ENCODE measurements at places on chromosomes 2 and 18.

GRCh38 chr2:60857056-60857455 is 24.3 kb upstream of the REL start:
- no peak for DNase-seq

GRCh38 chr2:69914164-69914949 is 552 bp upstream of the MXD1 start:
- DNase-seq = peak; percentile 100

DNA sequence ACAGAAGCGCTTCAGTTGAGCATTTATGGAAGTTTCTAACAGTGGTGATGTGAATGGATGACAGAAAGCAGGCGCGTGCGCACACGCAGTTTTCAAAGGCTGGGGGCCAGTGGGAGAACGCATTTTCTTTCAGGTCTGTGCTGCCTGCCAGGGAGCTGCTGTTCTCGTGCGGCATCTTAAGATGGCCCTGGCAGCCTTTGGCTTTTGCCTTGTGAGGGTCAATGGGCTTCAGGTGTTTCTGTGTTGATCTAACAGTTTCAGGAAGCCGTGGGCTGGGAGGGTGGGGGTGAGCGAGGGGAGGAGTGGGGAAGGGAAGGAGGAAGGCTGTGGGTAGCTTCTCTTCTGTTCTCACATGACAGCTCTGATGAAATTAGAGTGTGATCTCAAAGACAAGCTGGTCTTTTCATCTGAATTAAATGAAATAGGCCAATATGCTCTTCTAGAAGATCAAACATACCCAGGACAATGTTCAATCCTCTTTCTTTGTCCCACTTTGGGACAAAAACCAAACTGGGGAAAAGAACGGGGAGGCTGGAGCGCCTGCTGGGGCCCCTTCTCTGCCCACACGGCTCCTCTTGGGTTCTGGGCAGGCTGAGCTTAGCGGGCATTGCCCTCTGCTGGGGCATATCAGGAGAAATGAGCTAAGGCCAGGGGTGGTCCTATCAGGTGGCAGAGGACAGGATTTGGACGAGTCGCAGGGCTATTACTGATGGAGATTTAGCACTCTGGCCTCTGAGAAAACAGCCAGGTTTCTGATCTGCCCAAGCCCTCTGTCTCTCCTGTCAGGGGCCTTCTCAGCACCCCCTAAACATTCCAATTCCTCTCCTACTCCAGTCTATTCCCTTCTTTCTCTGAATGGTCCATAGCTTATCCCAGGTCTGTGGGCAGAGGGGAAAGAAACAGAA is 126.2 kb upstream of the LGALSL start:
- DNase-seq = peak; percentile 22

DNA sequence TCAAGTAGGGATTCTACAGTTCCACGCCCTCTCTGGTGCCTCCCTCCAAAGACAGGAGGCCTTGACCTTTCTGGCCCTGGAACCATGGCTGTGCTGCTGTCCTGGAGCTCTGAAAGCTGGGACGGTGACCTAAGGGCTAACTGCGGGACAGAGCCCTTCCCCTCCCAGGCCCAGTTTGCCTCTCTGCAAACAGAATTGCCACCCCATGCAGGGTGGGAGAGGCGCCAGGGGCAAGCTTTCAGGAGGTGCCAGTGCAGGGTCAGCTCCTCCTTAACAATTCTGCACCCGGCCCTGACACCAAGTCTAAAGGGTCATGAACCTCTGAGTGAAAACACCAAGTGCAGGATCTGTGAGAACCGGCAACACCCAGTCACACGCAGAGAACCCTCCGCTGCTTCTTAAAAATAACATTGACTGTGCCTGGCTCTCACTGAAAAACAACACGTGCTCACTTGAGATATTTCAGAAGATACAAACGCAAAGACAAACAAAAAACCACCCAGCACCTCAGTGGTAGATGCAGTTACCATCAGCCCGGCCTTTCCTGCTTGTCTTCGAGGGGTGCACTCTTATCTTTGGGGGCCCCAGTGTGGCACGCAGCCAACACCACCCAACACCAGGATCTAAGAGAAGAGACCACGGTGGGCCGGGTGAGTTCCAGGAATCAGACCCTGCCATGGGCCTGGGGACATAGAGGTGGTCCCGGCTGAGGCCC is 1.1 kb upstream of the SNED1 start:
- no peak for DNase-seq

DNA sequence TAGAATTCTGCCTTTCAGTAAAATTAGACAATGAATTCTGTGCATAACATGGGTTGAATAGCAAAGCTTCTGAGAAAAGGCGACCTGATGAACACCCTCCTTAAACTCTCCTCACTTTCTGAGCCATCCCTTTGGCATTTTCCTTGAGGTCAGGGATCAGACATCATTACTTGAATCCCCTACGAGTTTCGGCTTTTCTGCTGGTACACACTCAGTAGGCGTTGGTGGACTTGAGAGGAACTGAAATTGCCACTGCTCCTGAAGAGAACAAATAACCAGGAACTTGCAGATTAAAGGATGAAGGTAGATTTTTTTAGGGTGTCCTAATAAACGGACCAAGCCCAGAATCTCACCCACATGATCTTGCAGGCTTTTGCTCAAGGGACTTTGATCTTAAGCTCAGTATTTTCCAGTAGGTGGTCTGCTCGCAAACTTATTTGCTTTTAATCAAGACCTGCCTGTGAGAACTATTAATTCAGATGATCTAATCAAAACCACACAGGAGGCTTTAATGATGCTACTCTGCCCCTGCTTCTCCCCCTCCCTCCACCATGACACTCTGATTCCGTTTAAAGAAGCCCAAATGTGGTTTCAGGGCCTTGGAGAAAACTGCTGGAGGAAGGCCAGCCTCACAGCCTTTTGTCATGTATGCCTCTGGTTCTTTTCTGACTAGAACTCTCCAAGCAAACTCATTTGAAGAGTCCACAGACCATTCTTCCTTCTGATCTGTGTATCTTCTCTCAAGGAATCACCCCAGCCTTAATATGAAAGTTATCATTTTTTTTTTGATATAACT is 124.9 kb downstream of the PRKCE start:
- DNase-seq = no peak

GRCh38 chr2:129813404-129813803 is 166.1 kb upstream of the RAB6C start:
- DNase-seq = peak; percentile 43

- no peak for DNase-seq
These were observed 100.2 kb downstream of the CCBE1 start for GRCh38 chr18:59597049-59597448.

DNA sequence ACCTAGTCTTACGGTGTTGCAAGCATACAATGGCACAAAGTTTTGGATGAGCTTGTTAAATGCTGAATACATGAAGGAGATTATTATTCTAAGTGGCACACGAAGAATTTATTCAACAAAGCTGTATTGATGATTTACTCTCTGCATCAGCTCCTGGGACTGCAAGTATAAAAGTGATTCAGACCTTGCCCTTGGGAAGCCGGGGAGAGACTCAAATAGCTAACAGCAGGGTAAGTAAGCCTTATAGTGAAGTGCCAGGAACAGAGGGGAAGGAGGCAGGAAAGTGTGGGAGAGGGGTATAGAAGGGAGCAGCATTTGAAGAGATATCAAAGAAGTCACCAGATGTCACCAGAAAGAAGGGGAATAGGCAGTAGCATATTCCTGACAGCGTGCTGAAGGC is 115.4 kb downstream of the MCFD2 start:
- DNase-seq = no peak

DNA sequence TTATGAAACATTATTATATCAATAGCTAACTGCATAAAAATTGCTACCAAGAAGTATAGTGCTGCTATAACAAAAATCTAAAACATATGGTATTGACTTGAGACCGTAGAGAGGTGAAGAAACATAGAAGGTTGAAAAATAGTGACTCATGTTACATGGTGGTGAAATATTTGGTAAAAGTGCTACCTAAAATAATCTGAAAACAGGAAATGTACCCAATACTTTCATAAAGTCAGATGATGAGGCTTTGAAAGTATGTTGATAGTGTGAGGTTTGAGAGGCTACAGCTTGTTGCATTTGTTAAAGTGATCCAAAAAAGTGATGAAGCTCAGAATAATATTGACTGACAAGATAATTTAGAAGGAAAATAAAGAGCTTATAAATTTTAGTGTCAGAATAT is 718.7 kb upstream of the SLC8A1 start:
- no peak for DNase-seq

- peak; percentile 91 for DNase-seq
These were observed 1232.3 kb upstream of the ZEB2 start for GRCh38 chr2:145752091-145752806.

- no peak for DNase-seq
These were observed 1.6 kb downstream of the PRKAG3 start for GRCh38 chr2:218829868-218830451.

GRCh38 chr18:21241301-21242048 is 557 bp upstream of the GREB1L start:
- DNase-seq = no peak

DNA sequence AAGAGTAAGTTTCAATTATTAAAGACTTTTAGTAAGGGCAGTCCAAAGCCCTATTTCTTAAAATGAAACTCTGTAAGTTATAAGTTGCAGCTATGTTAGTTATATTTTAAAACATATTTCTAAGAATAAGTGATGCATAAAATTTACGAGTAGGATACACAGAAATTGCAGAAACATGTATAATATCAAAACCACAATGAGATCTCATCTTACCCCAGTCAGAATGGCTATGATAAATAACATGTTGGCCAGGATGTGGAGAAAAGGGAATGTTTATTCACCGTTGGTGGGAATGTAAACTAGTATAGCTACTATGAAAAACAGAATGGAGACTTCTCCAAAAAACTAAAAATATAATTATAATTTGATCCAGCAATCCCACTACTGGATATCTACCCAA is 201.2 kb downstream of the CBLN2 start:
- no peak for DNase-seq

DNA sequence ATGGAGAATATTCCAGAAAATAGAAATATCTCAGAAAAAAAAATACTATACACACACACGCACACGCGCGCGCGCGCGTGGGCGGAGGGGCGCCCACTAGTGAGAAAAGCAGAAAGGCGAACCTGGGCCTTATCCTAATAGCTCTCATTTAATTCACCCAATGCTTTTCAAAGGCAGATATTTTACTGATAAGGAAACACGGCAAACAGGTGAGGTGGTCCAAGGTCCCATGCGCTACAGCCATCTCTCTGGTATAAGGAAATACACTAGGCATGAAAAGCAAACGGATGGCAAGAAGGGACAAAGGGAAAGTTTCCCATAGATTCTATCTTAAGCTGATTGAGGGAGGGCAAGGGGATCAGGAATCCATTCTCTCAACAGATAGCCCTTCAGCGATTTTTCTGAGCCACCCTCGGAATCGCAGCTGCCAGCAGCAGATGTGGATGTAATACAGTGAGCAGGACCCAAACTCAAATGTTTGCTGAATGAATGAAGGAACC is 136.7 kb downstream of the TMEM247 start:
- DNase-seq = peak; percentile 67

DNA sequence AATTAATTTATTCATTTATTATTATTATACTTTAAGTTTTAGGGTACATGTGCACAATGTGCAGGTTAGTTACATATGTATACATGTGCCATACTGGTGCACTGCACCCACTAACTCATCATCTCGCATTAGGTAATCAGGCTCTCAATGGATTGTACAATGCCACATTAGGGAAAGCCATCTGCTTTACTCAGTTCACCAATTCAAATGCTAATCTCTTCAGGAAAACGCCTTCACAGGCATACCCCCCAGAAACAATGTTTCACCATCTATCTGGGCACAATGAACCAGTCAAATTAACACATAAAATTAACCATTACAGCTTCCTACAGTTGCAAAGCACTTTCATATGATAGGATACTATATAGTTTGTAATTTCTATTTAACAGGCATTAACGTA is 84.8 kb upstream of the DNAJC10 start:
- no peak for DNase-seq

DNA sequence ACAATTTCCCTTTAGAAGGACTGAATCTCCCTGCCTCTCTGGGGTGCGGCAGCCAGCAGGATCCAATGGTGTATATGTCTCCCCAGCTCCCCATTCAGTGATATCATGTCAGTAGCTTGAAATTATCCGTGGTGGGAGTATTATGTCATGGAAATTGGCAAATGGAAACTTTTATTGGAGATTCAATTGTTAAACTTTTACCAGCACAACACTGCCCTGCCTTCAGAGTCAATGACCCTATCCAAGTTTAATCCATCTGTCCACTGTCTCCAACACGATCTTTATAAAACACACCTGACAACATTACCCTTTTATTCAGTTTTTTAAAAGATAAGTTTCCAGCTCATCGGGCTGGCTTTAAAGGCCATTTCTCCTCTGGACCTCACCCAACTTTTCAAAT is 5.0 kb upstream of the IL1RN start:
- DNase-seq = no peak

- DNase-seq = no peak
These were observed 100.2 kb downstream of the PID1 start for GRCh38 chr2:229170916-229171315.

- DNase-seq = no peak
These were observed 16.5 kb upstream of the FIGN start for GRCh38 chr2:163752267-163752666.

DNA sequence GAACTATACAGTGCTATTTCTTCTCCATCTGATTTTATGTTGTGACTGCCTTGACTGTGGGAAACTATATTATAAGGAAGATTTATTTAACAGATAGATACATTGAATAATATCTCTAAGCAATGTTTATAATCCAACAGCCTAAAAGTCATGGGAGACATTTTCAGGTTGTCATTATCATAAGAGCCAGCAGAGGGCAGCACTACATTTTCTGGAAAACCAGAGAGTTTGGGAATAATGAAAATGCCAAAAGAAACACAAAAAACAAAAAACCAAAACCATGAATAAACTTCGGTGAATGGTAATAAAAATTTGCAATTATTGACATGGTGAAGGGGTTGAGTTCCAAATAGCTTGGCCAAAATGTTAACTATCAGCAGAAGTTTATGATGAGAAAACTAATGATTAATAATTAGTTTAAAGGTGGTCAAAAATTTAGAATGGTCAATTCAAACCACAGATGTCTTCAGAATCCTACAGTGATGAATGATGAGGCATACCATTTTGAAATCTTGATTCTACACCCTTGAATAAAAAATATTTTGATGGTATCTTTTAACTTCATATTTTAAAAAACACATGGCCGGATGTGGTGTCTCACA is 4.7 kb downstream of the EEF1B2 start:
- peak; percentile 4 for DNase-seq

- DNase-seq = no peak
These were observed 96.7 kb upstream of the RIOK3 start for GRCh38 chr18:23356424-23356823.

DNA sequence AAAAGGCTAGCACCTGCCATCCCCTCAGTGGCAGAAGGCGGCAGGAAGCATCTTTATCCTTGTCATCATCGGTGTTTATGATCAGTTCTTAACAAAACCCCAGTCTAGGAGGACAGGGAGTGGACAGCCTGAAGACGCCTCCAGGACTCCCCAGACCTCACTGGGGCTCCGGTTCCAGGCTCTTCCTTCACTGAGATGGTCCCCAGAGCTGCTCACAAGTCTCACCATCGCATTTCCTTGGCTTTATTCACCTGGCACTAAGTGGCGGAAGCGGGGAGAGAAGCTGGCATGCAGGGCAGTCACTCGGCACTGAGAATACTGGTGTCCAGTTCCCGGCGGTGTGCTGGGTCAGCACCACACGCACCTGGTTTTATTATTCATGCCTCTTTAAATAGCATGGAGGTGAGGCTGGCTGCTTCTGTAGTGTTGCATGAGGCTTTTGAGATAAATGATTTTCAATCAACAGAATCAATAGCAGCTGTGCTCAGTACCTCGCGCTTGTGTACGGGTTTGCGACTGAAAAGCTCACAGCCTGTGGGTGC is 68.7 kb downstream of the CABLES1 start:
- no peak for DNase-seq

- DNase-seq = peak; percentile 35
These were observed 17.0 kb downstream of the STAT1 start for GRCh38 chr2:190996947-190997346.
